Naive thymus-derived CD4-positive, alpha-beta T cell (primary cell): ENCODE measurements at places on chromosomes 5 and 9.

DNA sequence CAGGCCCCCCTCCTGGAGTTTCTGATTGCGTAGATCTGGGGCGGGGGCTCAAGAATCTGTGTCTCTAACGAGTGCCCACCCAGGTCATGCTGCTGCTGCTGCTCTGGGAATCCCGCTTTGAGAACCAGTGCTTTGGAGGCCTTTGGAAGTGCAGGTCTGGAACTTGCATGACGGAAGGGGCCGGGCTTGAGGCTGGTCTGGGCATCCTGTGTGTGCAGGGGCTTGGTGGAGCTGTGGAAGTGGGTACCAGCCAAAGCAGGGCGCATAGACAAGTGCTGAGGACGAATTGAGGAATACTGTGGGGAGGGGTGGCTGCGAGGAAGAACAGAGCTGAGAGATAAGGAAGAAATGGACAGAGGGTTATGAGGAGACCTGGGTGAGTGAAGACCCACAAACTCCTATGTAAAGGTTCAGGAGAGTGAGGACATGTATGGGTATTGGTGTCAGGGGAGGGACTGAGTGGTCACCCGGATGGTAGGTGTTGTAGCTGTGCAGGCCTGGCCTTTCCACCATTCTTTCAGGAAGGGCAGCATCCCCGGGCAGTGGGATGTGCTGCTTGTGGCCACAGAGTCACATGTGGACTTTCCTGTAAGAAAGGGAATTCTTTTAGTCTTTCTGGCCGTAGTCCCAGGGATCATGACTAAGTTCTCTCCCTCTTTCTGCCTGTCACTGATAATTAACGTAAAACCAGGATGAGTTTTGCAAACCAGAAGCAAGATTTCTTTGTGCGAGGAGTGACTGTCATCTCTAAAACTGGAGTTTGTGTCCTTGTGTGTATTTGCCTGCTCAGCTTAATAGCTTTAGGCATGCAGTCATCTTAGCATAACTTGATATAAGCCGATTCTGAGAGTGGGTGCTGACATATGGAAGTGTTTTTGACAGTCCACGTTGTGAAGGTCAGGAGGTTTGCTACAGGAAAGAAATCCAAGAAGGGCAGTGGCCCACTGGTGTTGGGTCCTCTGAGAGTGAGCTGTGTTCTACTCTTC, 43.3 kb upstream of the TJP2 start:
- DNase-seq = no peak

DNA sequence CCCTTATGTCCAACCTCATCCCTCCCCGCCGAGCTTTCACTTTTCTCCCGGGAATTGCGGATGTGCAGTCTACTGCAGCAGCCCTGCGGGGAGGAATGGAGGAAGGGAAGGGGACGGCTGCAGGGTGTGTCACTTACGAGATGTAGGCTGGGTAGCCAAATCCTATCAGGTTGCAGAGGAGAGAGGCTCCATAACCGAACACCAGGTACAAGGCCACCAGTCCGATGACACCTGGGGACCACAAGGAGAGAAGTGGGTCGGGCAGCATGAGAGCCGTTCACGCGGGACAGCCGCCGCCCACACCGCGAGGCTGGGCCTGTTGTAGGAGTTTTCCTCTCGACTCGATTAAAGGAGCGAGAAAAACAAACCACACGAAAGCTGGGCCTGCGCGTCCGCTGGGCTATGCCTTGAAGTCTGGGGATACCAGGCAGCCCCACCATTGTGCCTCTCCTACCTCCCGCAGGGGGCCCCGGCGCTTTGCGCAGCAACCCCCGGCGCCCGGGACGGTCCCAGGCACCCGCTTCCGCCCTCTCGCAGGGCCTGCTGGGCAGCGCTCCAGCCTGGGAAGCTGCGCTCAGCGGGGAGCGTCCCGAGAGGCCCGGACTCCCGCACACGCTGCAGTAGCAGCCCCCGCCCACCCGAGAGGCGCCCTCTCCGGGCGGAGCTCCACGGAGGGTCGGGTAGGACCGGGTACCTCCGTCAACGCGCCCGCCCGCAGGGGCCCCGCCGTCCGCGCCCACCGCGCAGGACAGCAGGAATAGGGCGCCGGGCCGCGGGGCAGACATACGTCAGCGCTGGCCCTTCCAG, 798 bp downstream of the REEP5 start:
- peak; percentile 44 for DNase-seq

DNA sequence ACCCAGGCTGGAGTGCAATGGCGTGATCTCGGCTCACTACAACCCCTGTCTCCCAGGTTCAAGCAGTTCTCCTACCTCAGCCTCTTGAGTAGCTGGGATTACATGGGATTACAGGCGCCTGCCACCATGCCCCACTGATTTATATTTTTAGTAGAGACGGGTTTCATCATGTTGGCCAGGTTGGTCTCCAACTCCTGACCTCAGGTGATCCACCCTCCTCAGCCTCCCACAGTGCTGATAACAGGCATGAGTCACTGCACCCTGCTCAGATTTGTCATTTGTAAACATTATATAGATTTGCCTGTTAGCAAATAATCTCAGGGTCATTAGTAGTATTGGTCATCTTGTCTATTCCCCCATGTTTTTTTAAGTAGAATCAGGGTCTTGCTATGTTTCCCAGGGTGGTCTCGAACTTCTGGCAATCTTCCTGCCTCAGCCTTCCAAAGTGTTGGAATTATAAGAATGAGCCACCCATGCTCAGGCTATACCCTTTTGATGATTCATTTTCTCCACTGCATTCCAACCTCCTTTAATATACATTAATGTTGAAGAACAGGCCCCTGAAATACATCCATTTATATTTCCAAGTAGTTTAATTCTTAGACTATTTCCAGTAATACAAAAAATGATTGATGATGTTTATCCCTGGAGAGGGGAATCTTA, 17.3 kb downstream of the CENPH start:
- no peak for DNase-seq

DNA sequence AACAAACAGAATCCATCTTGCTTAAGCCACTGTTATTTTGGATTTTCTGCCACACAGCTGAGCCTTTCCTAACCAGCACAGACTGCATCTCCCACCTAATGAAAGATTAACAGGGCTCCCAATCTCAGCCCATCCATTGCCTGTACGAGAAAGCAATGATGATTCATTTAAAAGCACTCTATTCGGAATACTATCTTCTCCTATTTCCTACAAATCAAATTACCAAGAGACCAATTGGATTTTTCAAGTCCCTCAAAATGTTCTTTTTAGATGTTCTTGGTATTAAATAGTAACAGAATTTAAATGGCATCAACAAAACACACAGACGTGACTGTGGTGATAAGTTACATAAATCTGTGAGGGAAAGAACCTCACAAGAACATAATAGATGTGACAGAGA, 324.1 kb downstream of the AGTPBP1 start:
- DNase-seq = no peak

DNA sequence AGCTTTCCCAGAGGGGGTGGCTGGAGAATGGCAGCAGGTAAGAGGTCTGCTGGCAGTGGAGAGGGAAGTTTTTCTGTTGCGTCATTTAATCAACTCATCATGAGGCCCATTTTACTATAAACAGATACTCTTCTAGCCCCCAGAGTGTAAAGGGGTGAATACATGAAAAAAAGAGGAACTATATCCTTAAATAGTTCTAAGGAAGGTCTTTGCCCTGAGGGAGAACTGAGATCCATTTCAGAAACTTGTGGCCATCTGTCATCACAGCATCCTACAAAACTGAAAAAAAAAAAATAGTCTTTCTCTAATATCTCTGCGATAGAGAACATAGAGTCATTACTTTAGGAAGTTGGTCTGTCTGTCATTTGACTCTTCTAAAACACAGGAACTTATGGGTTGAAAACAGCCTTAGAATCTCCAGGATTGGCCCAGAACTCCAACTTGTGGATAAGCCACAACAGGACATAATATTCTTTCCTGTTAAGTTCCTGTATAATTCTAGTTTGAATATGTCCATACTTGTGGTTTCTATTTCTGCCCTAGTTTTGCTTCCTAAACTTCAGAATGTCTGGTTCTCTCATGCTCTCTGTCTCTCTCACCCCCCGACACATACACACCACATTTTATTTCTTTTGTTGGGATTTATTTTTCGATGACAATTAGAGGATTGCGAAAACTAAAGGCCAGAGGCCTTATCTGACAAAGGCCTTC, 238.5 kb upstream of the PIK3R1 start:
- no peak for DNase-seq

- DNase-seq = no peak
These were observed 21.7 kb downstream of the FER start for GRCh38 chr5:108769352-108769751.

- no peak for DNase-seq
These were observed at the start of gene HK3 for GRCh38 chr5:176899296-176899891. Gene HK3, minus strand, starts transcription at chr5:176899346. Its CDS starts 3,187 bp downstream, at chr5:176896159.

- DNase-seq = no peak
These were observed 69.1 kb downstream of the MYO10 start for GRCh38 chr5:16866795-16867576.

DNA sequence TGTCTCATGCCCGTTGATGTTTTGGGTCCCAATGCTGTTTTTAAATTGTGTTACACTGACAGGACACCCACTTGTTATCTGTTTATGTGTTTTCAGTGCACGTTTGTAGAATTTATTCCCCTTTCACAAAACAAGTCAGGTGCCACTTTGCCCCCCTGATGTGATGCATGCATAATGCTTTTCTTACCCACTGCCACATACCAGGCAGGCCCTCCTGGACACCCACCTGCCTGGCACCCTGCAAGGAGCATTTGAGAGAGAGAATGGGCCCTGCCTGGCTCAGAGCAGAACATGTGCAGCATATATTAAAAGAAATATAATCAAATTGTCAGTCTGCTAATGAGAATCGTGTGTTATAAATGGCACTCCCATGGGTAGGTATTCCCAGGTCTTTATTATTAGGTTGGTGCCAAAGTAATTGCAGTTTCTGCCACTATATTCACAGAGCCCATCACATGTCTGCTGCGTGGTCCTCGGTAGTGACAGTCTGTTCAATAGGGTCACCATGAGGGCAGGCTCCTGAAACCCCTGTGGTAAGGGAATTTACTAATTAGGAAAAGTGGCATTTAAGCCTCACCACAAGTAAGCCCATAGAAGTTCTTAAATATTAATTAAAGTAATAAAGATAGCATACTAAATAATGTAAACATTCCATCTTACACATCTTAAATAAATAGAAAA, 52.2 kb upstream of the CKMT2 start:
- no peak for DNase-seq

DNA sequence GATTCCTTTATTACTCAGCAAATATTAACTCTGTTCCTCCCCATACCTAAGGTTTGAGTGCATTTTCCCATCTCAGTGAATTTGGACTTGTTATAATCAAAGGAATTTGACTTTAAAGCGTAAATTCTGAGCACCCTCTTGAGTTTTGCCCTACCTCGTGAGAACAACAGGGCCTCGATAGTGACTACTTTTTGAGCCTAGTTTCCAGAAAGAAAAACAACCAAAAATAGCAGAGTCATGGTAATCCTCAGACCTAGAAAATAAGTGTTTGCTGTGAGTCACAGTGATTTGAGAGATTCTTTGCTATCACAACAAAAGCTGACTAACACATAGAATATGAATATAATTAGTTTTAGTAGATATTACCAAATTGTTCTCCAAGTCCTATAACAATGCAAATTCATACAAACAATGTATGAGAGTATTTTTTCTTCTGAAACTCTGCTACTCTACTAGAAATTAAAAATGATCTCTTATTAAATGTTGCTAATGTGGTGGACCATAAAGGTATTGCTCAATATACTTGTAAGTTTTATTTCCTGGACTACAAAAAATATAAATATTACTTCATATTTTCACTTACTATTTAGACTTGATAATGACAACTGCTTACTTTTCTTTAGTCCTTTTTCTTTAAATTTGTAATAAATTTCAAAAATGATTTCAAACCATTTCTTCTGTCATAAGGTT, 759.7 kb downstream of the BRINP1 start:
- DNase-seq = no peak

DNA sequence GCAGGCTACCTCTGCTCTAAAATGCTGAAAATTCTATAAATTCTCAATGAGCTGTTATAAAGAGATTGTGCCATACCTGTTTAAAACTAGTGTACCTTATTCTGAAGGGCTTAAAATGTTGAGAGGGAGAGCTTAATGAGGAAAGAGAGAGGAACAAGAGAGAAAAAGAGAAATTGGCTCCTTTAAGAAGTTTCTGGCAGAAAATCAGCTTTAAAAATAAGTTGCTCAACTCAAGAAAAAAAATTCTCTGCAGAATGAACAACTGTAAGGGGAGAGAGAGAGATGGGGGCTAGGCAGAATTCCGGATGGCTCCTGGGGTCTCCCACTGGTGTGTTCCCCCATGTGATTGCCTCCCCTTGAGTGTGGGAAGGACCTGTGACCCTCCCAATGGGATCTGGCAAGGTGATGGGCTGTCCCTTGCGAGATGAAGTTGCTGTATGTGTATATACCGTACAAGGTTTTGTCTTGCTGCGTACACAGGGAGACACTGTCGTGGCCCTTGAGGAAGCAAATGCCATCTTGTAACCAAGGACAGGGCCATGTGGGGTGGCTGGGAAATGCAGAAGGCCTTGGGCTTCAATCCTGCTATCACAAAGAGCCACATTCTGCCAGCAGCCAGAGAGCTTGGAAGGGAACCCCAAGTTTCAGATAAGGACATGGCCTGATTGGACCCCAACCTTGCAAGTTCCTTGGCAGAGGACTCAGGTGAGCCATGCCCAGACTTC, 64.3 kb upstream of the S1PR3 start:
- no peak for DNase-seq

GRCh38 chr5:172283020-172283861, at the start of gene UBTD2:
Gene UBTD2, minus strand, starts transcription at chr5:172283764. Its CDS starts 99 bp downstream, at chr5:172283665.
- DNase-seq = peak; percentile 67

DNA sequence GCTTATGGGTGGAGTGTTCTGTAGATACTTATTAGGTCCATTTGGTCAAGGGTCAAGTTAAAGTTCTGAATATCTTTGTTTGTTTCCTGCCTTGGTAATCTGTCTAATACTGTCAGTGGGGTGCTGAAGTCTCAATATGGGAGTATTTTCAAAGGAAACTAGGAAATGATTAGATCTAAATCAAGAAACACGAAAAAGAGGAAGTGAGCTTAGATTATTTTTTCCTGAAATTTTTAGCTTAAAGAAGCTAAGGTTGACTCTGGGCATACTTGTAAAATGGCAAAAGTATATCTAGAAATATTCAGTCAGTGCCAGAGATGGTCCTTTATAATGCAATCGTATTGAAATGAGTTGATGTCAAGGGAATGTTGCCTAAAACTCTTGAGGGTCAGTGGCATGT, 313.5 kb downstream of the ICE1 start:
- no peak for DNase-seq

DNA sequence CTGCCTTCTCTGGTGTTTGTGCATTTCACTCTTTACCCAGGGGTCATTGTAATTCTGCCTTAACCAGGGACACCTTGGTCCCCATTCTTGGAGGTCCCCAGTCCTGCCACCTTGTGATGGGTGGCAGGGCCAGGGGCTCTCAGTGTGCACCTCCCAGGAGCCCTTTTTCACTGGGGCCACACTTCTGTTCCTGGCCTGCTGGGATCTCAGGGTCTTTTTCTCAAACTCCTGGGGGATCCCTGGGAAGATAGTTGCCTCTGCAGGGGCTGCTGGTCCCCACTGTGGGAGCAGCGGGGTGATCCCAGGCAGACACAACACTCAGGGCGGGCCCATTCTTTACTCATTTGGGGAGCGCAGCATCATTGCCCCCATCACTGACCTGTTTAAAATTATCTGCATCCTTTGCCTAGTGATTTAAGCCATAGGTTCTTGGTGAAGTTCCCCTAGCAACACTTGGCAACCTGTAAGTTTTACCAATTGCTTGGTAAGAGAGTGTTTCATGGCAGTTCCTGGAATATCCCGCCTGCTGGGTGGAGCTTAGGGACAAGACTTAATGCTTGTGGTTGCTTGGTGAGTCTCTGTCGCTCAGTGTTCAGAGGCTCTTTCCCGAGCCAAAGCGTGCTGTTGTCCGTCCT, 15.7 kb downstream of the PHF2 start:
- no peak for DNase-seq
